NCI-H2081 (cell line): ENCODE measurements at places on chromosomes 12 and 14.

GRCh38 chr12:124543590-124544310 is 23.7 kb downstream of the NCOR2 start:
- peak; percentile 58 for DNase-seq

DNA sequence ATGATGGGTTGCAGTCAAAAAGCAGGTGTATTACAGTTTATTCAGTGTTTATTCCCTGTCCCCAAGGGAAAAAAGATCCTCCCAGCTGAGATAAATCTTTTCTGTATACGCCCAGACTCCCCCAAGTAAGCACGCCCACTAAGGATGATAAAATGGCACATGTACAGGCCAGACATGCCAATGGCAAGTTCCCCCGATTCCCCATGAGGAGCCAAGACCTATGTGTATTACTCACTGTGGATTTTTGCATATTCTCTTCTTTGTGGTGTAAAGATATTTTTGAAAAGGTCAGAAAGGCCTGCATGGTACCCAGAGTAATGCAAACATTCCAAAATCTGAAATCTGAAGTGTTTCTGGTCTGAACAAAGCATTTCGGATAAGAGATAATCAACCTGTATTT is 22.2 kb downstream of the NR2C1 start:
- DNase-seq, result no peak

DNA sequence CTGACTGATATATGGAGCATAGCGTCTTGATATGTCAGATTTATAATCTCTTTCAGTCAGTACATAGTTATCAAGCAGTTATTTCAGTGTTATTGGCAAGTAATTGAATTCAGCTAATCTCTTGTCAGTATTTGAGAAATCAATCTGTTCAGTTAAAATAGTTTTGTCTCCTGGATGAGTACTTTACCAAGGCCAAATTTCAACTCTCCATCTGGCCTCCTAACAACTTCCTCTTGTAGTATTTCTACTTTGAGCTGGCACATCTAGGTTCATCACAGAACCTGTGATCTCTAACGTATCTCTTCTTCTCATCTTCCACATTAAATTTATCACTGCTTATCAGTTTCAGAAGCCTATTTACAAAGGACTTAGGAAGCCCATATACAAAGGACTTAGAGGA is 690.5 kb downstream of the C12orf50 start:
- DNase-seq, result no peak

- no peak for DNase-seq
Observed at GRCh38 chr12:46839964-46840363, 14.2 kb upstream of the SLC38A4 start.

- no peak for DNase-seq
Observed at GRCh38 chr12:80966001-80966400, 28.3 kb upstream of the LIN7A start.

- no peak for DNase-seq
Observed at GRCh38 chr12:62686938-62687337, 220.3 kb downstream of the MON2 start.

GRCh38 chr14:55578511-55578910 is 1.5 kb upstream of the KTN1 start:
- no peak for DNase-seq

DNA sequence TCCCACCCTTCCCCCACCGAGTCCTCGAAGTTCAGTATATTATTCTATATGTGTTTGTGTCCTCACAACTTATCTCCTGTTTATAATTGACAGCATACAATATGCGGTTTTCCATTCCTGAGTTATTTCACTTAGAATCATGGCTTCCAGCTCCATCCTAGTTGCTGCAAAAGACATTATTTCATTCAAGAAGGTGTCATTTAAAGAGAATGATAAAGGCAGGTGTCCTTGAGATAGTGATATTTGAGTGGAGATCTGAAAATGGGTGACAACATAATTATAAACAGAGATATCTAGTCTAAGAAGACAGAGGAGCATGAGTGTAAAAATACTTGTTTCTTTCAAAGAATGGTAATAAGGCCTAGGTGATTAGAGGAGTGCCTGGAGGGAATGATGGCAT is 876.8 kb downstream of the SLC6A15 start:
- DNase-seq, result no peak

DNA sequence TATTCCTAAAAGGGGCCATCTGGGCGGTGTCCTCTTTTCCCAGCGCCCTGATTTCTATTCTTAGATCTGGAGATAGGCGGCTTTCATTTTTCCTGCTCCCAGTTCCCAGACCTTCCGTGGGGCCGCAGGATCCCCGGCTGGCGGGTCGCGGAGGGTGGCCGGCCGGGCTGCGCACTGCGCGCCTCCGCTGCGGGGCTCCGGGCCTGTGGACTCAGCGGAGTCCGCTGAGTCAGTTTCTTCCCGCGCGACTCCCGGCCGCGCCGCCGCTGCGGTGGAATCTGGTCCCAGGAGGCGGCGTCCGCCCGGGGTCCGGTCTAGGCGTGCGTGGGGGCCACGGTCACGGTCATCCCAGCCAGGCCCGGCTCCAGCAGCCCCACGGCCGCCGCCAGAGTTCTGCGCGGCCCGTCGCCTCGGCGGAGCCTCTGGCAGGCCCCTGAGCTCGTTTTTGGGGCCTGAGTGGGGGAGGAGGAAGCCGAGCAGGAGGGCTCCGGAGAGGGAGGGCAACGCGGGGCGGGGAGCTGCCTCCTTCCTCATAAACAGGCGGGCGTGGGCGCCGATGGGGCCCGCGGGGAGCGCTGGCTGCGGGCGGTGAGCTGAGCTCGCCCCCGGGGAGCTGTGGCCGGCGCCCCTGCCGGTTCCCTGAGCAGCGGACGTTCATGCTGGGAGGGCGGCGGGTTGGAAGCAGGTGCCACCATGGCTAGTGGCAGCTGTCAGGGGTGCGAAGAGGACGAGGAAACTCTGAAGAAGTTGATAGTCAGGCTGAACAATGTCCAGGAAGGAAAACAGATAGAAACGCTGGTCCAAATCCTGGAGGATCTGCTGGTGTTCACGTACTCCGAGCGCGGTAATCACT is at the start of gene LRRK2:
Gene LRRK2, plus strand, starts transcription at position 559 of the 853 bp plus-strand sequence. Its CDS starts 135 bp downstream, at position 694.
- peak; percentile 41 for DNase-seq

DNA sequence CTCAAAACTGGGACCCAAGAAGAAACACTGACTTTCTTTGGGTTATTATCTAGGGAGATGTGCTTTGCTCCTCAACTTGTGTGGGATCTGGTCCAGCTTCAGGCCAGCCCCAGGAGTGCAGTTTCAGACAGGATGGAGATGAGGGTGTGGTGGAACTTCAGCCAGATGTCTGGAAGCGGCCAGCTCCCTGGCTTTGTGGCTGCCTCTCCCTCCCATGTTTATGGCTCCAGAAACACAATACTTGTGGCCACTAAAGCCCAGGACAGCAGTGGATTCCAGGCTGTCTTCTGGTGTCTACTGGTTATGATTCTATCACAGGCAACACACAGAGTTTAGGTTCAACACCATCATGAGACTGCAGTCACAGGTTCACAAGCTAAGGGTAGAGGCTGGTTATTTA is 44.2 kb upstream of the EMP1 start:
- DNase-seq, result no peak

DNA sequence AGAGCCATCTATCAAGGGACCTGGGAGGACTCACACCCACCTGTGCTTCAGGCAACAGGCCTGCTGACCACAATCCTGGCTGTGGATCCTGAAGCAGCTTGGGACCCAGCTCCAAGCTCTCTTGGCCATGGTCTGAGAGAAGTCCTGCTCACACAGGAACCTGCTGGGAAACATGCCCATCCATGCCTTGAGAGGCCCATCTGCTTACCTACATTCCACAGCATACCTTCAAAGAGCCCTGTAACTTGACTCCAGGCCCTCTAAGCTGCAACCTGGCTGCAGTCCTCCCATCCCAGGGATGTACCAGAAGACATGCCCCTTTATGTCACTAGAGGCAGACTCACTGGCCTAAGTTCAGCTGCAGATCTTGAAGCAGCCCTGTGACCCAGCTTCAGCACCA is 61.7 kb upstream of the AMIGO2 start:
- DNase-seq, result no peak

- no peak for DNase-seq
Observed at GRCh38 chr14:51044961-51045360, 49.9 kb downstream of the TRIM9 start.

GRCh38 chr14:26528415-26529182 is 69.2 kb downstream of the NOVA1 start:
- DNase-seq, result no peak

DNA sequence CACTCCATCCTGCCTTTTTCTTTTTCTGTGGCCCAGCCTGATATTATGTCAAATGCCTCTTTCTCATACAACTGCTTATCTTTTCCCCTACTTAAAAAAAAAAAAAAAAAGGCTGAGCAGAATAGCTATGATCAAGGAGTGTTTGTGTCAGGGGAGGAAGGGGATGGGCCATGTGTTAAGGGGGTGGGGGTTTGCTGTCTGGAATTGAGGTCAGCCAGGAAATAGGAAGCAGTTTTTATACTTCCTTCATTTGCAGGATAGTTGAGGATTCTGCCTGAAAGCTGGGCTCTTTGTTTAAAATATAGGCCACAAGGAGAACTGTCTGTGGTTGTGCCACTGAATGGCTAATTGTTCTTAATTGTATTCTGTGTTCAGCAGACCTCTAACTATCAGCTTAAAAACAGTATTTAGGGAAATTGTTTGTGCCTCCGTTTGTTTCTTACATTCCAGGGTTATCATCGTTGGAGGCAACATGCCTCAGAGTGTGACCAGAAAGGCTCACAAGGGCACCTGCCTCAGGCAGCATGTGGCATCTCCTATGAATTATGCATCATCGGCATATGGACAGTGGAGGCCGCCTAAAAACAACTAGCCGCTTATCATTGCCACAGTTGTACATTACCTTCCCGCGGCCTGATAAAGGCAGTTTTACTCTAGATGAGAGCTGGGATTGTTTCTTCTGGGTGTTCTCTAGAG is 96.0 kb downstream of the SRGAP1 start:
- DNase-seq, result peak; percentile 76

- no peak for DNase-seq
Observed at GRCh38 chr12:18375583-18375982, 114.3 kb downstream of the PIK3C2G start.

- no peak for DNase-seq
Observed at GRCh38 chr14:67141146-67141900, 47.9 kb upstream of the GARIN2 start.

DNA sequence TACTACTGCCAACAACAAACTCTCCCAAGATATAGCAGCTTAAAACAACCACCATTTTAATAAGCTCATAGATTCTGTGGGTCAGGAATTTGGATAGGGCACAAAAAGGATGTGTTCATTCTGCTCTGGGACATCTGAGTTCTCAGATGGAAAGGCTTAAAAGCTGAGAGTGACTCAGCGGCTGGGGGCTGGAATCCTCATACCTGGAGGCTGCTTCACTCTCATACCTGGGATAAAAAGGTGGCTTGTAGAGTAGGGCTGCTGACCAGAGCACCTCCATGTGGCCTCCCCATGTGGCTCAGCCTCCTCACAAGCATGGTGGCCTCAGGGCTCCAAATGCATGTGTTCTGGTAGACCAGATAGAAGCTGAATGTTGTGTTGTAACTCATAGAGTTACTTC is 20.2 kb upstream of the PELI2 start:
- DNase-seq, result no peak

- peak; percentile 14 for DNase-seq
Observed at GRCh38 chr14:93543766-93544165, 113.0 kb downstream of the UNC79 start.

DNA sequence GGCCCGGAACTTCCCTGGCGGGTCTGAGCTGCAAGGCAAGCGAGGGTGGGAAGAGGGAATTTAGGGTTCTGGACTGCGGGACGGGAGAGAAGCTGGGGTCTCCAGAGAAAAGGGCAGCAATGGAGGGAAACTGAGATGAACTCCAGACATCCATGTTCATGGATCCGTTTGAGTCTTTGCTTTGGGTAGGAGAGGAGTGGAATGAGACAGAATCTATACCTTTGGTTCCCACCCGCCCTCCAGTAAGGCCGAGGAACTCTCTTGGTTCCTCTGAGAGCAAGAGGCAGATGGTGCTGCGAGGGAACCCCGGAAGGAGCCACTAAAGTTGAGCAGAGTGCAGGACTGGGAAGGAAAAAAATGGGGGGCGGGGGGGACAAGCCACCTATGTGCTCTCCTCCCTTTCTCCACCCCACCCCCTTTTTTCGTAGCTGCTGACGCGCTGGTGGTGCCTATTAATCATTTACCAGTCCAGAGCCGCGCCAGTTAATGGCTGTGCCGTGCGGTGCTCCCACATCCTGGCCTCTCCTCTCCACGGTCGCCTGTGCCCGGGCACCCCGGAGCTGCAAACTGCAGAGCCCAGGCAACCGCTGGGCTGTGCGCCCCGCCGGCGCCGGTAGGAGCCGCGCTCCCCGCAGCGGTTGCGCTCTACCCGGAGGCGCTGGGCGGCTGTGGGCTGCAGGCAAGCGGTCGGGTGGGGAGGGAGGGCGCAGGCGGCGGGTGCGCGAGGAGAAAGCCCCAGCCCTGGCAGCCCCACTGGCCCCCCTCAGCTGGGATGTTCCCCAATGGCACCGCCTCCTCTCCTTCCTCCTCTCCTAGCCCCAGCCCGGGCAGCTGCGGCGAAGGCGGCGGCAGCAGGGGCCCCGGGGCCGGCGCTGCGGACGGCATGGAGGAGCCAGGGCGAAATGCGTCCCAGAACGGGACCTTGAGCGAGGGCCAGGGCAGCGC is 1.2 kb downstream of the SSTR1 start:
- peak; percentile 82 for DNase-seq

GRCh38 chr12:3837049-3837448 is 36.1 kb downstream of the PARP11 start:
- no peak for DNase-seq

- no peak for DNase-seq
Observed at GRCh38 chr14:33545696-33546095, 405.2 kb downstream of the EGLN3 start.

DNA sequence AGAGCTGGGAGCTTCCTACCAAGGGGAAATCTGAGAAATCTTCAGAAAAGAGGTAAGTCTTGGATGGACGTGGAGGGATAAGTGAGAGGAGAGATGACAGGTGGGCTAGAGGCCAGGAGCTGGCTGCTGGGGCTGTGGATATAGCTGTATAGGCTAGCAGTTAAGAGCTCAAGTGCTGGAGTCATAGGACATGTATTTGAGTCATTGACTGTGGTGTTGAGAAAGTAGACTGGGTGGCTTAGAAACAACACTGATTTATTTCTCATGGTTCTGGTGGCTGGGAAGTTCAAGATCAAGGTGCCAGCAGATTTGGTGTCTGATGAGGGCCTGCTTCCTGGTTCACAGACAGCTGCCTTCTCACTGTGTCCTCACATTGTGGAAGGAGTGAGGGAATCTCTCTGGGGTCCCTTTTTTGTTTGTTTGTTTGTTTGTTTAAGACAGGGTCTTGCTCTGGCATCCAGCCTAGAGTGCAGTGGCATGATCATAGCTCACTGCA is 151.1 kb upstream of the FUT8 start:
- no peak for DNase-seq

- peak; percentile 2 for DNase-seq
Observed at GRCh38 chr14:20679907-20680306, 4.5 kb upstream of the RNASE4 start.
